ENCODE measurements at places on chromosomes 3 and 15. TPM values are rescaled to one million over a fixed set of nuclear protein-coding genes. Genes with fewer than 3 reads are reported as not detected.
A peak's percentile ranks its signal among the peaks of the same experiment; 100 is the strongest.

DNA sequence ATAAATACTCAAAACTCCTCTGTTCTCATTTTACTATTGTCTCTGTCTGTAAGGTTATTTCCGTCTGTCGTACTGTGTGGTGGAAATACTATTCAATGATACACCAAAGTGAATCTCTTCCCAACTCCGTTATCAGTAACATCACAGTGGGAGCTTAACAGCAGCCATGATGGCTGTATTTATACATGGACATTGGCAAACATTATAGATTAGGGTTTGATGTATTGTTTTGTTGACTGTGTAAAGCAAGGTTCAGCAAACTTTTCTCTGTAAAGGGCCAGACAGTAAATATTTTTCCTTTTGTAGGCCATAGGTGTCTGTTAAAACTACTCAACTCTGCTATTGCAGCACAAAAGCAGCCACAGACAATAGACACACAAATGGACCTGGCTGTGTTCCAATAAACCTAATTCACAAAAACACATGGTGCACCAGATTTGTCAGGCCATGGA is 23.2 kb downstream of the LIPC start:
- DNase-seq = no peak

- DNase-seq = no peak
Measured at GRCh38 chr3:58683466-58683865, 16.9 kb upstream of the FAM3D start.

- no peak for DNase-seq
Measured at GRCh38 chr3:57043518-57043917, 16.9 kb upstream of the SPATA12 start.

- no peak for DNase-seq
Measured at GRCh38 chr15:56699743-56700142, 33.6 kb downstream of the ZNF280D start.

DNA sequence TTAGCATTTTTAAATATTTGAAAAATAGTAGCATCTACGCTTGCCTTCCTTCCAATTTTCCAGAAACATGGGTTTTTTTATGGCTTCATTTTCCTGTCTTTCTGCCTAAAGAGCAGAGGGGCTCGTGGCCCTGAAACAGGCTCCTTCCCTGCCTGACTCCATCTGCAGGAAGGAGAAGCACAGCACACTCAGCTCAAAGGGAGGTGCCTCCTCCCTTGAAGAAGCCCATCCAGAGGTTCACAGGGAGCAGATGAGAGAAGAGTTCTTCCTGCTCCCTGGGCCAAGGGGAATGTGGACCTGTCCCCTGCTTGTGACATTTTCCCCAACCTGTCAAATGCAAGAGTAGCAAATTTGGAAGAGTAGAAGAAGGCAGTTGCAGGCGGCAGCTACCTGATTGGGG is 55.8 kb downstream of the BBX start:
- no peak for DNase-seq

- DNase-seq = no peak
Measured at GRCh38 chr15:93861956-93862741, 369.2 kb upstream of the MCTP2 start.

DNA sequence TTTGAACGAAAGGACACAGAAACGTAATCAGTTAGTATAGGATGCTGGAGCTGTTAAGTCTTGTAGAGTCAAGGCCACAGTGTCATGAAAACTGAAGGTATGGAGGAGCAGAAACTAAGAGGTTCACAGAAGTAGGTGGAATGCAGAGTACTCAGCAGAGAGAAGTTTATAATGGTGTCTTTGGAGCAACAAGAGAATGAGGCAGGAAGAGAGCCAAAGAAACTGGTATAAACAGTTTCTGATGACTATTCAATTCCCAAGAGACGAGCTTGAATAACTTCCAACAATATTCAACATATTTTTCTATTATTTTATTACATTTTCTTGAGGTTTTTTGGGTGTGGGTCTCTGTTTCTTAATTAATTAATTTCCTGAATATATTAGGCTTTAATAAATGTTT is 29.6 kb downstream of the GALK2 start:
- no peak for DNase-seq

DNA sequence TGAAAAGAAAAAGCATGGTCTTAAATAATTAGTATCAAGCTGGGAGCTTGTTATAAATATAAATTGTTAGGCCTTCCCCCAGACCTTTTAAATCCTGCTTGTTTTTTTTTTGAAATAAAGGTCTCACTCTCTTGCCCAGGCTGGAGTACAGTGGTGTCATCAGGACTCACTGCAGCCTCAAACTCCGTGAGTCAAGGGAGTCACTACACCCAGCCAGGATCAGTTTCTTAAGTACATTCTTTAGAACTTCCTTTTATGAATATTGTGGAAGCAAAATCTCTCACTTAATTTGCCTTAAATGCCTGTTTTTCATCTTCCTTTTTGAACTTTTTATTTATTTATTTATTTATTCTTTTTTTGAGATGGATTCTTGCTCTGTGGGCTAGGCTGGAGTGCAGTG is 20.8 kb upstream of the DENND4A start:
- no peak for DNase-seq

DNA sequence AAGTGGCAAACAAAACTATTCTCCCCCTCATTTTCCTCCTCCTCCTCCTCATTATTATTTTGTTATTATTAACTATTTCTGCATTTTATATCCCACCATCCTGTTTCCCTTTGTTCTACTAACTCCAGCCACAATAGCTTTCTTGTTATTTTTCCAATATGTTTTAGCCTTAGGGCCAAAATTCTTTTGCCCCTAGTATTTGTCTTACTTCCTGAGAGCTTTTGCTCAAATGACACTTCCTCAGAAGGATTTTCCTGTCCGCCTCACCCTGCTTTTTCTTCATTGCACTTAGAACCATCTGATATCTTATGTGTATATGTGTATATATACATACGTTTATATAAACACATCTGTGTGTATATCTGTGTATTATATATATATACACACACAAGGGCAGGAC is 32.7 kb upstream of the NUDT16 start:
- DNase-seq = no peak

DNA sequence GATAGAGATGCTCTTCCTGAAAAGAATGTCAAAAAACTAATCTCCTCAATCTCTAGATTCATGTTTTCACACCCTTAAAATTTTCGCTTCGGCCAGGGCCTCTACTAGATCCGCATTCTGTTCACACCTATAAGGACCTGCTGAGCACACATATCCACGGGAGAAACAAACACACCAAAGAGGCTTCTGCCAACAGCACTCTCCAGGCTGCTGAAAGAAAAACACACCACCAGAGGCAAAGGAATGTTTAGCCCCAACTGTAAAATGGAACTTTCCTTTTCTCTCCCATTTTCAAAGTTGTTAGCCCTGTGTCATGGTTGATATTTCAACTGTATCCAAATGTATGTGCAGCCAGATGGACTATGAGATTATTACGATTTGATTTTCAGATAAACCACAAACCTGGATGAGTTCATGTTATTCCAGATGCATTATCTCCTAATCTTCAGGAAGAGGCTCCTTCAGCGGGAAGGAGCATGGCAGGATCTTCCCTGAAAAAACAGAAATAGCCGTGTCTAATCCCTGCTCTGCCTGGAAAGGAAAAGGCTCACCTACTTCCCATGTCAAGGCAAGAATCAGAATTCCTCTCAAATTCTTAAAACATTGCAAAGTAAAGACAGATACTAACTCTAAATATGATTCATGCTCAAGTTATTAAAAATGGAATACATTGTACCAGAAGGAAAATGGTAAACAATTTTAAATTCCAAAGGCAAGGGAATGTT is 442.7 kb upstream of the NR2F2 start:
- DNase-seq = no peak

DNA sequence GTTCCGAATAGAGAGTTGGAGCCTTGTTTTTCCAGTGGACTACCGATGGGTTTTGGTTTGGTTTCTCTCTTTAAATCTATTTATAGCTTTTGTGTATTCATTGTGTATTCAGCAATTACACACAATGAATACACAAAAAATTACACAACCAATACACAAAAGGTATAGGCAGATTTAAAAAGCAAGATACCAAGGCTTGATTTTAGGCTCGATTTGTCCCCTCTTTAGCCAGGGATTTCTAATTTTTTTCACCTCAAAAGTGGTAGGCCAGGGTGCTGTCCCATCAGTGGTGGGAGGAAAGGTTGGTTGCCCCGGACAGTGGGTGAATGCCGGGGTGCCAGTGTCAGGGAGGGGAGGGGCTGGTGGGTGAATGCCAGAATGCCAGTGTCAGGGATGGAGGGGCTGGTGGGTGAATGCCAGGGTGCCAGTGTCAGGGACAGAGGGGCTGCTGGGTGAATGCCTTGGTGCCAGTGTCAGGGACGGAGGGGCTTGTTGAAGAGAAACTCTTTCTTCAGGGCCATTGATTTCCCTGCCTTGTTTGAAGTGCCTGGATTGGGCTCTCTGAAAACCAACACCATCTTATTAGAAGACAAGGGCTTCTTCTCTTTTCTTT is 186.2 kb downstream of the GOLGA6L6 start:
- peak; percentile 22 for DNase-seq

GRCh38 chr3:100412912-100413590 is 11.7 kb downstream of the LNP1 start:
- DNase-seq = no peak

NRROS gene
- 6.0 TPM for total RNA-seq

CHSY1 gene
- total RNA-seq = 42.0 TPM

KLF15 gene
- total RNA-seq = 32.4 TPM

TPRG1 gene
- 15.5 TPM for total RNA-seq

GPR27 gene
- total RNA-seq = 2.3 TPM
